ENCODE measurements at places on chromosomes 5 and 9. TPM values are rescaled to one million over a fixed set of nuclear protein-coding genes. Genes with fewer than 3 reads are reported as not detected.

The CNTFR gene
- 23.9 TPM for total RNA-seq

The SNAPC3 gene
- total RNA-seq = 102 TPM

The IFNA21 gene
- total RNA-seq = not detected

The IL4 gene
- total RNA-seq = not detected

Measured in camera-type eye (tissue), 1 donor.